ENCODE measurements at places on chromosomes 6 and 20.

DNA sequence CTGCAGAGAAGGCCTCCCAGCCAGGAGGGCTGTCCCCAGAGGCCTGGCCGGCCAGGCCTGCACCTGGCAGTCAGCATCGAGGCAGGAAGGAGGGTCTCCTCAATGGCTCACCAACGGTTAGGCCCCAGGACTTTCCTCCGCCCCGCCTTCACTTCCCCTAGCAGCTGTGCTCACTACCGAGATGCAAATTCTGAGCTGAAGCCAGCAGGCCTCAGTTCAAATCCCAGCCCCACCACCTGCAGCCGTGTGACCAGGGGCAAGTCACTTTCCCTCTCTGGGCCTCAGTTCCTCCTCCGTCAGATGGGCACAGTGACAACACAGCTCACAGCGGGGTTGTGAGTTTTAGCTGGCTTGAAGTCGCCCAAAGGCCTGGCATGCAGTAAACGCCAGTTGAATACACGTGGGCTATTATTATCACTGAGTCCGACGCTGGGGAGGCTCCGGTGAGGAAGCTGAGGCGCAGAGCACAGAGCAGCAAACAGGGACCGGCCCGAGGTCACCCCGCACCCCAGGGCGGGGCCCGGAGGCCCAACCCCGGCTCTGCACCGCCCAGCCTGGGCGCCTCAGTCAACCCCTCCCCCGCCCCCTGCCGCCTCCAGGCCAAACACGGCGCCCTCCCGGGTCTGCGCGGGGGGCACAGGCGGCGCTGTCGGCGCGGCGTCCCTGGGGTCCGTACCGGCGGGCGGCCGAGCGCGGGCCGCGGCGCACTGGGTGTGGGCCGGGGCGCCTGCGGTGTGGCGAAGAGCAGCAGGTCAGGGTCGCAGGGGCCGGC lies 671 bp downstream of the E2F1 start:
- DNase-seq, result no peak

DNA sequence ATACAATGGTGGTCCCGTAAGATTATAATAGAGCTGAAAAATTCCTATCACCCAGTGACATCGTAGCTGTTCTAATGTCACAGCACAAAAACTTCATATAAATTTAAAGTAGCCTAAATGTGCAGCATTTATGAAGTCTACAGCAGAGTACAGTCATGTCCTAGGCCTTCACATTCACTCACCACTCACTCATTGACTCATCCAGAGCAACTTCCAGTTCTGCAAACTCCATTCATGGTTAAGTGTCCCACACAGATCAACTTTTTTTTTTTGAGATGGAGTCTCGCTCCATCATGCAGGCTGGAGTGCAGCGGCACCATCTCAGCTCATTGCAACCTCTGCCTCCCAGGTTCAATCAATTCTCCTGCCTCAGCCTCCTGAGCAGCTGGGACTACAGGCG lies 20.9 kb upstream of the KCNG1 start:
- no peak for DNase-seq

DNA sequence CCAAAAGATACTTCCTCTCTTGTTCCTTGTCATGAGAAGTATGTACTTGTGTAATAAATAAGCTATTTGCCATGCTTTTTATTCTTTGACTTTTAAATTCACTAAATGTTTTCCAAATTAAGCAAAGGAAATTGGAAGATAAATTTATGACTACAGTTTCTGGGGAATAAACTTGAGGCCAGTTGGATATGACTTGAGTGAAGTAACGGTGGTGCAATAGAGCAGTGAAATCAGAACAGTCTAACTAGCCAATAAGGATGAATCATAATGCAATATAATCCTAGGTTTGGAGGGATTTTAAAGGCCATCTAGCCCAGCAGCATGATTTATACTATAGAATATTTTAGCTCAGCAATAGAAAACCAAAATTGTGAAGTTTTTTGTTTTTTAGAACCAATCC lies 183.8 kb upstream of the TCF21 start:
- DNase-seq, result no peak

GRCh38 chr6:121187200-121187832 lies 147.0 kb downstream of the TBC1D32 start:
- DNase-seq, result no peak

- no peak for DNase-seq
These were observed 26.1 kb downstream of the TNFAIP3 start for GRCh38 chr6:137893181-137893580.

DNA sequence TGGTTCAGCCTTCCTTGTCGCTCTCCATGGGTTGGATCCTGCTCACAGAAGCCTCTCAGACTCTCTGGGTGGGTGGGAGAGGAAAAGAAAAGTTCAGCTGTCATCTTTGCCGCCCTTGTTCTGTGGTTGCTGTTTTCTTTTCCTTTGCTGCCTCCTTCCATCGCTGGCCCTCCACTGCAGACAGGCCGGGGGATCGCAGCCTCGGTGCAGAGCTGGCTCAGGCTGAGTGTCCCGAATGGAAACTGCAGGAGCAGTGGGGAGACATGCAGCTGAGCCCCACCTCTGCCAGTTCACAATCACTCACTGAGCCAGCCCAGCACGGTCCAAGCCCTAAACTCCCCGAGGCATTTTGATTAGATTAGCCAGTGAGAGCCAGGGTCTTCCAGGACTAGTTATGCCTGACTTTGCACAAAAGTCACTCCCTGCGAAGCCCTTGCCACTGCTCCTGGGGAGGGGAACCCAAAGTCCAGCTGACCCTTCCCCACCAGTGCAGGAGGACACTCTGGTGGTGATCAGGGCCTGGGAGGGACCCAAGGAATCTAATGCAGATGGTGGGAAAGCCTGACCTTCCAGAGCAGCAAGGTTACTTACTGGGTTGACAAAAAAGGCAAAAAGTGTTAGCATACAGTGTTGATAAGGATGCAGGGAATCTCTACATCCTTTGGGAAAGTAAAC lies 14.0 kb downstream of the NRN1 start:
- no peak for DNase-seq

All from stimulated activated CD8-positive, alpha-beta memory T cell treated with anti-CD3 and anti-CD28 coated beads, Interleukin-7, amount 100 ng/mL, for 1 hour (primary cell).